A549 treated with DMSO at 1 μM for 4 hours (cell line): ENCODE measurements at places on chromosomes 3 and 15. TPM values are rescaled to one million over a fixed set of nuclear protein-coding genes. Genes with fewer than 3 reads are reported as not detected.

SIDT1 gene
- 0.19 to 0.64 TPM (median 0.48 TPM) in 5 replicates for total RNA-seq

PLAAT1 gene
- 0.23 TPM in 1 of 5 replicates, not detected in the others for total RNA-seq

PLA2G4E gene
- total RNA-seq = not detected in 5 replicates

CYP19A1 gene
- 0.06 to 0.25 TPM (median 0.10 TPM) in 4 of 5 replicates, not detected in the other for total RNA-seq

SLTM gene
- 75.6 to 86.8 TPM (median 80.6 TPM) in 5 replicates for total RNA-seq

ACKR2 gene
- total RNA-seq = 0.07 TPM in 1 of 5 replicates, not detected in the others

CKMT1B gene
- total RNA-seq = 2.5 to 4.8 TPM (median 4.2 TPM) in 5 replicates

GOLGA8G gene
- total RNA-seq = 0.04 TPM in 1 of 5 replicates, not detected in the others

ACAD9 gene
- 24.0 to 27.1 TPM (median 24.7 TPM) in 5 replicates for total RNA-seq

CFAP91 gene
- total RNA-seq = 0.20 to 0.41 TPM (median 0.32 TPM) in 4 of 5 replicates, not detected in the other

CCDC33 gene
- total RNA-seq = 5.0 to 7.6 TPM (median 5.8 TPM) in 5 replicates

SHC4 gene
- 0.80 to 1.1 TPM (median 1.0 TPM) in 5 replicates for total RNA-seq
